ENCODE measurements at places on chromosomes 12 and 14.

GRCh38 chr14:70658899-70659298 lies 17.2 kb downstream of the TTC9 start:
- DNase-seq, result no peak

- no peak for DNase-seq
These were observed 287.6 kb downstream of the CEP128 start for GRCh38 chr14:80653956-80654355.

GRCh38 chr12:6148061-6148460 lies 23.6 kb upstream of the VWF start:
- no peak for DNase-seq

GRCh38 chr14:29077916-29078315 lies 311.3 kb downstream of the FOXG1 start:
- no peak for DNase-seq

DNA sequence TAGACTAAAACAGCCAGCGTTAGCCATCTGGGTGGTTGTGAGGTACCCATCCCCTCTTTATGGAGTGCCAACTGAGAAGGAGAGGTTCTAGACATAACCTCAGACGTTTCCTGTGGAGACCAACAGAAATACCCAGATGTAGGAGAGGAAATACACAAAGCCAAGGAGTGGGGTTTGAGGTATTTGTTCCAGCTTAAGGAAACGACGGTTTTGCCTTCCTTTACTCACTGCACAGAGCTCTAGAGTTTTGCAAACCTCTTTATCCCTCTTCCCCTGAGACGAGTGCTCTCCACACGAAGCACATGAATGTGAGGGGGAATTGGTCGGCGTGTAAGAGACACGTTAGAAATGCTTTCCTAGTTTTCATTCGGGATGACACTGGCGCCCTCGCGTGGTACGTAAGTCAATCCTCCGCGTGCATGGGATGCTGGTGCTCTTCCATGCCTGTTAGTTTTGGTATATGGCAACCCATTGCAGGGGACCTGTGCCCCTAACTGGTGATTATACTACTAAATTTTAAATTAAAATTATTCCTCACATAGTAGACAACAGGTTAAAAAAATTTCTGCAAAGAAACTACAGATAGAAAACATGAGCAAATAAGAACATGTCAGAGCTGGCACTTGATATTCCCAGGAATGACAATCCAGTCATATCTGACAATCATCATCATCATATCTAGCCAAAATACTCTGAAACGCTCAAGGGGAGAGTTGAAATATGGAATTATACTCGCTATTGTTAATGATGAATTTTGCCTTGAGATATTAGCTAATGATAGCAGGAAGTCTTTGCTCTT lies 121.7 kb downstream of the PPM1H start:
- DNase-seq, result peak; percentile 55

DNA sequence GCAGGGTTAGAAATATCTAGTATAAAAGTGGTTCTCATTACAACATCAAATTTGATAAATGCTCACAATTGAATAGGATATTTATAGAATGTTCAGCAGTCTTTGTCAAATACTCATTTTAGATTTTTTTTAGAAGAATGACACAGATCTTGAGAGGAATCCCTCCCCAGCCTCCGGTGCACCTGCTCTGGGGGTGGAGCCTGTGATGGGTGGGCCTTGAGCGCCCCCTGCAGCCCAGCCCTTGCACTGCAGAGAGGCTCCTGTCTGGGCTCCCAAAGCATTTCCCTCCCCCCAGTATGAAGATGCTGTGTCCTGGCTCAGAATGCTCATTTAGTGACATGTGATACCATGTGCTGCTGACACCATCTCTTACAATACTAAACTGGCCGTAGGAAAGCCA lies 792.3 kb downstream of the TMEM121 start:
- DNase-seq, result no peak

DNA sequence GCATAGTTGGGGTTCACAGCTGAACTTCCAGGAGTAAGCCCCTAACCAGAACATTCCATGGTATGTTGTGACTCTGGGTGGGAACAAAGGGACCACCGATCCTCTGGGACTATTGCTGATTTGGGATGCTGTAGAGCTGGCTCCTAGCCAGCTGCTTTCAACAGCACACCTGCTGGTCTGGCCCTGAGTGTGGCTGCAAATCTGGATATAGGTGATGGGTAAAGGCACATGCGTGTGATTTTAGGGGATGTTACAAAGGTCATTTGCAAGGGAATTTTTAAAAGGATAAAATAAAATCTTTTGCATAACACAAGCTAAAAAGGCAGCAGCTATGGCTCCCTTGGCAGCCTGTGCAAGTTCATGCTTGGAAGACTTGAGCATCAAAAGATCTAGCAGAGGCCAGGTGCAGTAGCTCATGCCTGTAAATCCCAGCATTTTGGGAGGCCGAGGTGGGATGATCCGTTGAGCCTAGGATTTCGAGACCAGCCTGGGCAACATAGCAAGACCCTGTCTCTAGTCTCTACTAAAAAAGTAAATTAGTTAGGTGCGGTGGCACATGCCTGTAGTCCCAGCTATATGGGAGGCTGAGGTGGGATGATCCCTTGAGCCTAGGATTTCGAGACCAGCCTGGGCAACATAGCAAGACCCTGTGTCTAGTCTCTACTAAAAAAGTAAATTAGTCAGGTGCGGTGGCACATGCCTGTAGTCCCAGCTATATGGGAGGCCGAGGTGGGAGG lies 1.6 kb downstream of the ALDH2 start:
- no peak for DNase-seq

- no peak for DNase-seq
These were observed 140.9 kb downstream of the ESRRB start for GRCh38 chr14:76516884-76517283.

DNA sequence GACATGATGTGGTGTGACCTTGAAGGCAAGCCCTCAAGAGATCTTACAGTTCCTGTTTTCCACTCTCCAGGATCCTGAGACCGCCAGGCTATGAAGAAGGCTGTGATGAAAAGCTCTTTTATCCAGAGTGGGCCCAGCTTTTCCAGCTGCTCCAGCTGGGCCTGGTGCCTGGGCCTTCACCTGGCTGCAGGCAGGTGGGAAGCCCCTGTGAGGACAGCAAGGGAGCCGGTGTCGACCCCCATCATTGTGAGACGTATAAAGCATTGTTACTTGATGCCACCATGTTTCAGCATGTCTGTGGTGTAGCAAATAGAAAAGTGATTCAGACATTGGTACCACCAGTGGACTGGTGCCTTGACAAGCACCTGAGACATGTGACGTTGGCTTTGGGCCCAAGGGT lies 190.2 kb downstream of the KIF26A start:
- no peak for DNase-seq

GRCh38 chr14:47435331-47435965 lies 240.0 kb downstream of the MDGA2 start:
- DNase-seq, result no peak

DNA sequence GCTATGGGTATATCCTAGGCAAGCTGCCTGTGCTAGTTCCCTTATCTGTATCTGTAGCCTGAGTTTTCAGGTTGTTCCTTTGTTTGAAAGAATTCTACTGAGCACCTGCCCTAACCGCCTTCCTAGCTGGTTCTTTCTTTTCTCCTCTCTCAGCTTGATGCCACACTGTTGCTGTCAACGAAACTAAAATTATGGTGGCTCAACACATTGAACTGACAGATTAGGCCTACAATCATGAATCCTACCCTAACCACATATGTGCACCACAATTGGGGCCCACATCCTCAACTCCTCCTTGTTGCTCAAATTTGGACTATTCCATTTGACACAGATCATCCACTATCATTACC lies 36.2 kb upstream of the RESF1 start:
- no peak for DNase-seq

DNA sequence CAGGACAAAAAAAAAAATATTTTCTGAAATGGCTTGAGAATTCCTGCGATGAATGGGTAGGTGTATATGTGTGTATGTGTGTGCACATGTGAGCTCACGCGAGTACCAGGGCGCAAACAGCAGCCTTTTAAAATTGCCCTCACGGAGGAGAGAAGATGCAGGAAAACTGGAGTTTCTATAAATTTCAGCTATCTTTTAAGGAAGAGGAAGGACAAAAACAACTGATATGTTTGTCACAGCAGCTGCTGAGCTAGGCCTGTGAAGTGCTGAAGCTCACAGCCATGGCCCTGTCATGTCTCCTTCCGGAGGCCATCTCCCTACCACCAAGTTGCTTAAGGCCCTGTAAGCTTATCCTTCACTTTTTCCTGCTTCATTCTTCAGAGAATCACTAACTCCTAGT lies 40.8 kb downstream of the DUSP16 start:
- no peak for DNase-seq

Data from MG63 (cell line).